ENCODE measurements at places on chromosomes 16 and 17.
A peak's percentile ranks its signal among the peaks of the same experiment; 100 is the strongest.

DNA sequence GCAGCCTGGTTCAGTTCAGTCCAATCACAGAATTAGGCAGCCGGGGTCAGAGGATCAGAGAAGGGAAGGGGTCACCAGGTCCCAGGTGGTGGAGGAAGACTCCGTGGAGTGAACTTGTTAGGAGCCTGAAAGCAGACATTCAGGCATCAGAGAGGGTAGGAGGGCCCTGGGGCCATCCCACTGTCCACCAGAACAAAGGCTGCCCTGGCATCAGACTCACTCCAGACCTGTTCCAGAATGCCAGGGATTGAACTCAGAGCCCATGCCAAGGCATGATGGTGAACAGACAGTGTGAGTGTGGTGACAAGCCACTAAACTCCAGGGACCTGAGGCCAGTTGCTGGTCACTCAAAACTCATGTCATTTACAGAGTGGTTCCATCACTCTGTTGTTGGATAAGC, 37.6 kb downstream of the B4GALNT2 start:
- DNase-seq, result no peak

DNA sequence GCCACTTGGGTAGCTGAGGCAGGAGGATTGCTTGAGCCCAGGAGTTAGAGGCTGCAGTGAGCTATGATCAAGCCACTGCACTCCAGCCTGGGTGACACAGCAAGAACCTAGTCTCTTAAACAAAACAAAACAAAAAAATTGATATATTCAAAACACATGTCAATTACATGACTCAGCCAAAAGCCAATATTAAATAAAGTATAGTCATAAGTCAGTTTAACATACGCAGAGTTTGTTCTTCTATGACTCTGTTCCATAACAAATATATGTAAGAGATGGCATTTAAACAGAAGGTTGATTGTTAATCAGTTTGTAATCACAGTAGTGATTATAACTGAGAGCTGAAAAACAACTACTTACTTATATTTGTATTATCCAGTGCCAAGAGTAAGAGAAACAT, 106.5 kb downstream of the CDH8 start:
- no peak for DNase-seq

DNA sequence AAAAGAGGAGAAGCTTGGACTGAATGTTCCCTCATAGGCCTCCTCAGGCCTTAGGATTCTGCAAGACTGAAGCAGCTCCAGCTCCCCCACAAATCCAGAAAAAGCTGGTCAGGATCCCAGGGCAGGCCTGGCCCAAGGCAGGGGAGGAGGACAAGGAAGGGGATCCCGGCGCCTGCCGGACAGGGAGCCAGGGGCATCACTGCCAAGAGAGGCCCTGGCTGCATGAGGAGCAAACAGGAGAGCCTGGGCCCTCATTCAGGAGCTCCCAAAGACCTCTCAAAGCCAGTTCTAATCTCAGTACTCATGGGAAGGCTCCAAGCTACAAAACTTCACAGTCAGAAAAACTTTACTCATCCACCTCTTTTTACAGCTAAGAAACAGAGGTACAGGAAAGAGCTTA, 67.3 kb downstream of the ZNF423 start:
- DNase-seq, result peak; percentile 83

- no peak for DNase-seq
Measured at GRCh38 chr16:89491238-89491869, 993 bp upstream of the ANKRD11 start.

DNA sequence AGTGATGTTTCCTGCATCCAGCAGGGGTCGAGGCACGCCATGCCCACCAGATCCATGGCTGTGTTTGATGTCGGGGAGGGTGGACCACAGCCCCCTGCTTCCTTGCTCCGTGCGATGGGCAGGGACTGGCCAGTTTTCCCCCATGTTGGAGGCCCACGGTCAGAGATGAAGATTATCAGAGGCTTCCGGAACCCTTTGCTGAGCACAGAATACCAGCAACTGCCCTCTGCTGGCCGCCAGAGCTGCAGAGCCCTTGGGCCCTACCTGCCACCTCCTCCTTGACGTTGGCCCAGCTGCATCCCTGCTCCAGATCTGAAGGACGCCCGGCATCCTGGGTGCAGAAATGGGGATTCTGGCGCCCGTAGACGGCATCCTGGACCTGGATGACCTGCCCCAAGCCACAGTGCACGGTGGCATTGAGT, 23.7 kb upstream of the BCO1 start:
- no peak for DNase-seq

DNA sequence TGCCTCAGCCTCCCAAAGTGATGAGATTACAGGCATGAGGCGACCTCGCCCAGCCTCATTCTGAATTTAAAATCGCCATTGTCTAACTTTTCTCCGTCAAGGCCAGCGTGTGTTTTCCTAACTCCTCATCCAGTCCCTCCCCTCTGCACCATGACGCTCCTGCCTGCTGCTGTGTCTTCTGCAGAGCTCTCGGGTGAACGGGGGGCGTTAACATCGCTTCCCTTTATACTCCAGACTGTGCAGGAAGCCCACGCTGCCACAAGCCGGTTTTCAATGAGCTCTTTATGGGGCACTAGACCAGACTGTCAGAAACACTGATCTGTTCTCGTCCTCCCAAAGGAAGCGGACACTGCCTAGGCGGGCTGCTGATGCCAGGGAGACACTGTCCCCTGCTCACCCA, 13.2 kb downstream of the AANAT start:
- DNase-seq, result peak; percentile 69

Data from right hindlimb (tissue), 1 donor.